ENCODE measurements at places on chromosomes 12 and 14.

- no peak for DNase-seq
Measured at GRCh38 chr12:56202838-56203237, 13.6 kb upstream of the SMARCC2 start.

GRCh38 chr12:662566-663292 is 516 bp downstream of the NINJ2 start:
- DNase-seq = no peak

DNA sequence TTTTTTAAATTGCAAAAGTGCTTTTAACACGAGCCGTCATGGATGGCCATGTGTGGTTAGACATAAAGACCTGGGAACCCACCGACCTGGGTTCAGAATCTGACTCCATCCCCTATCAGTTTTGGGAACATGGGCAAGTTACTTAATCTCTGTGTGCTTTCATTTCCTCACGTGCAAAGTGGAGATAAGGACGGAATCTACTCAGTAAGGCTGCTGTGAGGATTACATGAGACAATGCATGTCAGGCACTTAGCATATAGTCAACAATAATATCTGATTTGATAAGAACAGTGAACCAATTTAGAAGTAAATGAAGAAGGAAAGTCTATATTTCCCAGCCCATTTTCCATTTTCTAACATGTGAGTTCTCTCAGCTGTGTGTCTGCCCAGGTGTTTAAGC is 235.4 kb downstream of the SUDS3 start:
- no peak for DNase-seq

DNA sequence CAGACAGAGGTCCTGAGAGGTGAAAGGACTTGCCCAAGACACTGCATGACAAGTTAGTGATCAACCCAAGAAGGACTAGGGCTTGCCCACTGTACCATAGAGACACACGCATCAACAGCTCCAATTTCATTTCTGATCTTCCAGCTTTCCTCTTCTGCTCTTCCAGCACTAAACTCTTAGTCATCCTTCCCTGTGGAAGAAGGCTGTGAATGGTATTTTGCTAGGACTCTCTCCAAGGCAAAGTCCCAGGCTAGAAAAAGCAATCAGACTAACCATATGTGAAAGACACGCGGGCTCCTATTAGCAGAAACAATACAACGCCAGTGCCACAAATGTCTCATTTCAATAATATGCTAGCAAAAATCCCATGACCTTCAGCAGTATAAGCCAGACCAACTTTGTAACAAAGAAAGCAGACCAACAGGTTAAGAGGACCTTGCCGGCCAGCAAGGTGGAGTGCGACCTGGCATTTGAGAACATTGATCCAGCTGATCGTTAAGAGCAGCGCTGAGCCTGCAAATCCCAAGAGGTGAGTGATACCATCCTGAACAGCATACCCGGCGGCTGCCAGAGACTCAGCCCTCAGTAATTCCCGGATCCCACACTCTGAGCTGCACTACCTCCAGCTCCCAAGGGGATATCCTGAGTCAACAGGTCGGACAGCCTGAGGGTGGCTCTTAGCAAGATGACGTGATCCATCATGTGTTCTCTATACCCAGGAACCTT is 132.5 kb downstream of the FOXN3 start:
- DNase-seq = no peak

DNA sequence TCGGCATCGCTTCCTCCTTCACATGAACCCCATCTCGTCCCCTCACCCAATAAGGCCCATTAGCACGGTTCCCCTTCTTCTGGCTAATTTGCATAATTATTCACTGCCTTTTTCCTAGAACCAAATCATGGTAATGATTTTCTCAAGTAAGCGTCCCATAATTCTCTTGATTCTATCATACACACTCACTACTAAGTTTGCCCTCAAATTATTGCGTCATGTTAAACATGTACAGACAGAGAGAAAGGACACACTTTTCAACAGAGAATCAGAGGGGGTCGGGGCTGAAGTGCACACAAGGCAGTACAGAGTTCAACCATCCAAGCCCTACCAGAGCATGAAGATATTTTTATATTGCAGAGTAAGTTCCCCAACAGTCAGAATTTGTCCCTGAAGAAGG is 256.6 kb downstream of the FOXN3 start:
- no peak for DNase-seq

DNA sequence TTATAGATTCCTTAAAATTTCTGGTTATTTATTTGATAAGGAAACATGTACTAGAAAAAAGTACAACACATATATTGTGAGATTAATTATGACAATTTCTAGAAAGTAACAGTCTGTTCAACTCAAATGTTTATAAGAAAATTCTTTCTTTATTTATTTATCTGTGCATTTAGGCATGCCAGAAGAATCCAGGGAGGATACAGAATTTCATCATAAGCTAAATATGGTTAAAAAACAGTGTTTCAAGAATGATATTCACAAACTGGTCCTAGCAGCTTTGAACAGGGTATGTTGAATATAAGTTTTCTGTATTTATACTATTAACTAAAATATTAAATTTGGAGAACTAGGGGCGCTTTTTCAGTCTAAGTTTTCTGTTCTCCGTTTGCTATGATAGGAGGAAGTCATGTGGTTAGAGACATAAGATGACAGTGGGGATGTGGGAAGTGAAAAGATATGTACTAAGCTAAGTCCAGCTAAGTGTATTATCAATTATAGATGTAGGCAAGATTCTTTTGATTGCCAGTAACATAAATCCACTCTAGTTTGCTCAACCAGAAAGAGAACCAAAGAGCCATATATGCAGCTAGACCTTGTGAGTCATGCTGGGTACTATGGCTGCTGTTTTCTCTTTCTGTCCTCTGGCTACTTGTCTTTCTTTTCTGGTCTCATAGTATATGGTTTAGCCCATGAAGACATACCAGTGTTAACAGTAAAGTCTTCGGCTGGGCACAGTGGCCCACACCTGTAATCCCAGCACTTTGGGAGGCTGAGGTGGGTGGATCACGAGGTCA is 39.0 kb downstream of the LRRK2 start:
- DNase-seq = no peak

GRCh38 chr12:22262309-22262708 is 72.2 kb downstream of the ST8SIA1 start:
- no peak for DNase-seq

- DNase-seq = no peak
Measured at GRCh38 chr12:106149096-106149784, 10.5 kb upstream of the NUAK1 start.

GRCh38 chr12:105329926-105330282 is 587 bp upstream of the C12orf75 start:
- peak; percentile 45 for DNase-seq

DNA sequence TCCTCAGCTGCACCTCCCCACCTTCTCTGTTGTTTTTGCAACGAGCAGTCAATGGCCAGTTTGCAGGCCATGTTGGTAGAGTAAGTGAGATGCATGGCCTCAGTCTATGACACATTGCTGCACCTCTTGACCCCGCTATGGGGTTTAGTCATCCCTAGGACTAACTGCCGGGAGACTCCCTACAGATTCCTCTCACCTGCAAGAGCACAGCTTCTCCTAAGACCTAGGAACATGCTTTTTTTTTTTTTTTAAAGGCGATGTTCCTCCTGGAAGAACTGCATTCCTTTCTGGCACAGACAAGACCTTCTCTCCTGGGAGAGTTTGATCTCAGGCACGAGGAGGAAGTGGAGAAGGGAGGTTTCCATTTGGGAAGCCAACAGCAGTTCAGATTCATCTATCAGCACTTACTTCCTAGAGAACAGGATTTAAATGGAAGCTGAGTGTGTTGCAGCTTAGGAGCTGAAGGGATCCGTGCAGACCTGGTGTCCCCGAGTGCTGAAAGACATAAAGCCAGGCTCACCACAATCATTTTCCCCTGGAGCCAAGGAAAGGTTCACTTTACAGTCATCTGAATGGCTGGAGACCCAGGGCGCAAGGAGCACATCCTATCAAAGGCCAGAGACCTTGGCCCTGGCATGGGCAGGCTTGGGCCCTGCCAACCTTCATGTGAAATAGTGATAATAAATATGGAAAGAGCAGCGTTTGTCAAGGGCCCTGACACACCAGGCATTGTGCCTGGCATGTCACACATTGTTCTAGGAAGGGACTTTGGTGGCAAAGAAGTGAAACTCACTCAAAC is 104.1 kb downstream of the LGMN start:
- no peak for DNase-seq
